Large intestine (tissue), 12 donors: ENCODE measurements at places on chromosomes 5 and 9. TPM values are rescaled to one million over a fixed set of nuclear protein-coding genes. Genes with fewer than 3 reads are reported as not detected.

Gene LPCAT1
- 14.8 TPM for polyA plus RNA-seq

Gene MYMK
- 0.13 TPM for polyA plus RNA-seq

- no peak for DNase-seq
These were observed 29.3 kb upstream of the SPDL1 start for GRCh38 chr5:169554251-169554650.

DNA sequence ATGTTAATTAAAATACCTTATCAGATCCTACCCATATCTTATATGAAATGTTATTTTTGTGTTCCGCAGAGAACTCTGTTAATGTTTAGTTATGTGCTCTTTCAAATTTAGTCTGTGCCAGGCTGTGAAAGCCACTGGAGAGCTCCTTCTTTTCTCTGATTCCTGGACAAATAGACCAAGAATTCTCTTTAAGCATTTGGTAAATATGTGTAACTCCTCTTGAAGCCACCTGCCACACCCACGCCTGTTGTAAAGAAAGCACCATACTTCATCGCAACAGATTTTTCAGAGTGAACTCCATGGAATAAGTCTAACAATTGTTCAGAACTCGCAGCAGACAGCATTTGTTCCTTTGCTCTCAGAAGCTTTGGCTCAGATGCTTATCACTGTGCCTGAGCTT, 301.1 kb downstream of the FAM170A start:
- no peak for DNase-seq

GRCh38 chr5:150412319-150413175, at the start of gene CD74:
Gene CD74 (minus strand): TSS chr5:150412910. CDS start chr5:150412749, 161 bp downstream.
- peak; percentile 90 for DNase-seq

DNA sequence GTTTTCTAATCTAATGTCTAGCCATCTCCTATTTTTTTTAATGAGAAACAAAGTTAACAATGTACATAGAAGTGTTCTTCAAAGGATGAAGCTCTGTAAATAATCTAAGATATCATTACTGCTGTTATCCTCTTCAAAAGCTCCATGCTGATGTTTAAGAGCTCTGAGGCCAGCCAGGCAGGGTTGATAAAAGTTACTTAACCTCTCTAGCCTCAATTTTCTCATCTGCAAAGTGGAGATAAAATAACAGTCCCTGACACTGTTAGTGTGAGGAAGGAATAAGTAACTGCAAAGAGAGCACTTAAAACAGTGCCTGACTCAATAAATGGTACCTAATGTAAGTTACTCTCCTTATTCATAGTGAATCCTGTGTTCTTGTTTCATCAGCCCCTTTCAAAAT, 60.1 kb downstream of the LHFPL2 start:
- no peak for DNase-seq

GRCh38 chr5:116498503-116499048, 76.0 kb downstream of the SEMA6A start:
- peak; percentile 58 for DNase-seq

GRCh38 chr5:127375124-127375523, 84.5 kb downstream of the MEGF10 start:
- no peak for DNase-seq
